ENCODE measurements at places on chromosomes 4 and X.

DNA sequence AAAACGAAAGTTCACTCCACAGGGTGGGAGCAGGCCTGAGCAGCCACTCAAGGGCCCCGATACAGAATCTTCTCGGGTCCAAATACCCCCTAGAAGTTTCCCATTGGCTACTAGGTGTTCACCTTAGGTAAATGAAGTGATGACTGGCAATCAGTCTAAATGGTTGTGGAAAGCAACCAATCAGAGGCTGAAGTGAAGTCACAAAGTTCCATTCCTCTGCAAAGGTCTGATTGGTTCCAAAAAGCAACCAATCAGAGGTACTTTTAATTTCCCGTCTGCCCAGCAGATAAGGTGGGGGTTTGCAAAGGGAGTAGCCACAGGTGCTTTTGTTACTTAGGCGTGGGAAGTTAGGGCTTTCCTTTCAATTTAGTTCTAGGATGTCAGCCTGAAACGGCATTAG, 58.2 kb upstream of the NKAP start:
- DNase-seq: no peak

- DNase-seq: no peak
Observed at GRCh38 chr4:159052315-159052714, 50.6 kb upstream of the RAPGEF2 start.

DNA sequence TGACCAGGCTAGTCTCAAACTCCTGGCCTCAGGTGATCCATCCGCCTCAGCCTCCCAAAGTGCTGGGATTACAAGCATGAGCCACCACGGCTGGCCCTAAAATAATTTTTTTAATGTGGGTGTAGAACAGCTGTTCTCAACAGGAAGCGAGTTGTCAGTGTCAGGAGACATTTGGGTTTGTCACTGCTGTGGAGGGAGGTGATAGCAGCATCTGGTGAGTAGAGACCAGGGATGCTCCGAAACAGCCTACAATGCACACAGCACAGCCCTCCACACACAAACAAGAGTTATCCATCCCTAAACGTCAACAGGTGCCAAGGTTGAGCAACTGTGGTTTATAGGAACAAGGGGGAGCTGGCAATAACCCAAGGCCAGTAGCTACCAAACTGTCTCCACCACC, 243.4 kb upstream of the STS start:
- no peak for DNase-seq

DNA sequence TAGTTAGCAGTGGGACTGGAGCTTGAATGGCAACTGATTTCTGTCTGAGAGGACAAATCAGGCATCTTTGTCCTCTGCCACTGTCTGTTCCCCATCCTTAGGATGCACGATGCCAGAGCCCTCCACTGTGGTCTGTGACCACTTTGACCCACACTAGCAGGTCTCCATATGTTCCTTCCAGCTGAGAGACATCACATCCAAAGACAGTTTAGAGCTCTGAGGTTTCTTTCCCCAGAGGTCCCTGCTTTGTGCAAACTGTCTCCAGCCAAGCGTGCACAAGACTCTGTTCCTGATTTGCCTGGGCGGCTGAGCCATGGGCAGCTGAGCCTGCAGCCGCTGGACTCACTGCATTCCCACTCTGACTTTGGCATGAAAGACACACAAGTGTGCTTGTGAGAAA, 98.0 kb downstream of the PTTG2 start:
- DNase-seq: no peak

DNA sequence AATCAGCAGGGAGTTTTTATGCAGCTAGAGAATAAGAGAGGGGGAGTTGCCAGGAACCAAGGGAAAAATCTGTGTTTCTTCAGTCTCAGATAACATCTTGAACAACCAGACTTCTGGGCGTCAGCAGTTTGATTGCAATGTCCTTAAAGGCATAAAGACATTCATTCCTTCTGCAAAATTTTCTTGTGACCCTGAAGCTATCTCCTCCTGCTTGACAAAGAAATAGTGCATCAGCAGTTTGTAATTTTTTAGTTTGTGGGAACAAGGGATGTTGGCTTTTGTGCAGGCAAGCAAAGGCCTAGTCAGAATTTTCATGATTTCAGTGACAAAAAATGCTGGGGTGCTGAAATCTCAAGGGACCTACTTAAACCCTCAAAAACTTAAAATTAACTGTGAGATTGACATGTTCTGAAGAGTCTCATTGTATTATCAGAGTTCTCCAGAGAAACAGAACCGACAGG, 125.8 kb upstream of the UNC5C start:
- DNase-seq: no peak

All from GM23248 (cell line).